Amniotic stem cell (primary cell): ENCODE measurements at places on chromosomes 7 and 10.

GRCh38 chr10:124035928-124036558, 57.4 kb downstream of the CHST15 start:
- DNase-seq, result no peak

DNA sequence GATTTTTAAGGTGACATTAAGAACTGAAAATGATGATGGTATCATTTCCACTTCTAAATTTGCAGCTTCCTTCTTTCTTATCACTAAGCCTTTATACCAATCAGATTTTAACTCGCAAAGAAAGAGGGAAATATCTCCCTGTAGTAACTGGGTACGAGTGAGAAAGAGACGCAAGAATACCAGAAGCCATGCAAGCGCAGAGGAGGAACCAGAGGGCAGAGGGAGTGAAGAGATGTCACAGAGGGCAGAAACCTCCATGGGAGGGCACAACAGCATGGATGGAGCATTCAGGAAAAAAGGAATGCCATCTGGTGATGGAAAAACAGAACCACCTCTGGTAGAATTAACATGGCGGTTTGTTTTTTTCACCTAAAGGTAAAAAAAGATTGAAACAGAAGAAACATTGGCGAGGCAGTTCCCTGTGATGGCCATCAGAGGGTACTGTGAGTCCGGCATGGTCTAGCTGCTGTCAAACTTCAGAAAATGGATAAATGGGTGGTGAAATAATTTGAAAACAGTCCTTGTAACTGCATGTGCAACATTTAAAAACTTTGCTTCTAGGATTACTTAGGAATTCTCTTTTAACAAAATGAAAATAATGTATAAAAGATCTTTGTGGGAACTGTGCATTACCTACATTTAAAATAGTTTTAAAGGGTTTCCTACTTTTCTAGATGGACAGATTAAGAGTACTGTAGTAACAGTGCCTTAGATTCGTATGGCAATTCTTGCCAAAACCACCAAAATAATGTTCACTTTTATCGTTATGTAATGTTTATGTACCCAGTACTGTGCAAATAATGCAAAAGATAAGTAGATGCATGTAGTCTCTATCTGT, 91.8 kb downstream of the ARHGAP12 start:
- no peak for DNase-seq

DNA sequence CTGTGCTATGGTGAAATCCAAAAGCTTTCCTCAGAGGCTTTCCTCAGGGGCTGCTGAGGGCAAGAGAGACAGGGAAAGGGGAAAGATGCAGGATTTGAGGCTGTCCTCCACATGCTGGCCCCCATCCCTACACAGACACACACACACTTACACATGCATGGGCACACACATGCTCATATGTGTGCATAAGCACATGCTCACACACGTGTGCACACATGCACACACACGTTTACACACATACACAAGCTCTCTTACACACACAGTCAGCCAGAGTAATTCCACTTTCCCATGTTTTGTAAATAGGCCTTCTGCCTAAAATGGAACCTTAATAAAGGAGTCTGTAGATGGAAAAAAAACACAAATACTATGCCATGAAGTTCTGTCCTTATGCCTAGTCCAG, 312.9 kb downstream of the GRID1 start:
- no peak for DNase-seq

- DNase-seq, result no peak
Observed at GRCh38 chr10:62903828-62904227, 87.7 kb upstream of the EGR2 start.

GRCh38 chr10:110857265-110858171, 14.2 kb upstream of the PDCD4 start:
- no peak for DNase-seq

DNA sequence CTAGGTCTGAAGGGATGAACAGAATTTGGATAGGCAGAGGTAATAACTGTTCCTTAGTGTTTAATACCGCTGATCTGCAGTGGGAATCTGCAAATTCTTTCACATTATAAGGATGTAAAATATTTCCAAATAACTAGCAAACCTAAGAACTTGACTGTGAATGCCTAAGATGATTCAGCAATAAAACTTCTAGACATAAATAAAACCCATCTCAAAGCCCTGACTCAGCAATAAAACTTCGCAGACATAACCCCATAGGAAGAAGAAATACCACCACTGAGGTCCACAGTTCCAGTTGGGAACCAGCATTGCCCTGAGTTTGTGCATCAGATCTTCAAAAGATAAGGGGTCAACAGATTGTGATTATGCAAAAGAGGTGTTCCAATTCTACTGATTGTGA, 354.2 kb downstream of the GFRA1 start:
- DNase-seq, result no peak

DNA sequence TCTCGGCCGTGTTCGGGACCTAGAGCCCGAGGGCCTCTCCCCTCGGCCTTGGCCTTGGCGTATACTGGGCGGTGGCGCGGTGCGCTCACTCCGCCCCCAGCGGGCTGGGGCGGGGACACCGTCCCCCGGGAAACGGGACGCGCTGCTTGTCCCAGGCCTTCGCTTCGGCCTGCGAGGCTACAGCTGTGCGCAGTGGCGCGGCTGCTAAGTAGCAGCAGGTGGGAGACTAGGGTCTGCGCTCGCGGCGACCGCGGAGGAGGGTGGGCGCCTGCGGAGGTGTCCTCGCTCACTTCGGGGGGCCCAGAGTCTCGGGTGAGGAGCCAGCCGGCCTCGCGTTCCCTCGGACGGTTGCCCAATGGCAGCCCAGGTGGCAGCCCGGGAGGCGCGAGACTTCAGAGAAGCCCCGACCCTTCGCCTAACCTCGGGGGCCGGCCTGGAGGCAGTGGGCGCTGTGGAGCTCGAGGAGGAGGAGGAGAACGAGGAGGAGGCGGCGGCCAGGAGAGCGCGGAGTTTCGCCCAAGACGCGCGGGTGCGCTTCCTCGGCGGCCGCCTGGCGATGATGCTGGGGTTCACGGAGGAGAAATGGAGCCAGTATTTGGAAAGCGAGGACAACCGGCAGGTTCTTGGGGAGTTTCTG, at the start of gene DNAH11:
Gene DNAH11, plus strand, starts transcription at position 149 of the 637 bp plus-strand sequence. Its CDS starts 207 bp downstream, at position 356.
- no peak for DNase-seq

GRCh38 chr10:130470286-130470685, 334.1 kb downstream of the GLRX3 start:
- no peak for DNase-seq

- no peak for DNase-seq
Observed at GRCh38 chr7:121505021-121505420, 108.9 kb upstream of the FAM3C start.

- DNase-seq, result no peak
Observed at GRCh38 chr7:132232406-132232805, 343.9 kb downstream of the PLXNA4 start.

DNA sequence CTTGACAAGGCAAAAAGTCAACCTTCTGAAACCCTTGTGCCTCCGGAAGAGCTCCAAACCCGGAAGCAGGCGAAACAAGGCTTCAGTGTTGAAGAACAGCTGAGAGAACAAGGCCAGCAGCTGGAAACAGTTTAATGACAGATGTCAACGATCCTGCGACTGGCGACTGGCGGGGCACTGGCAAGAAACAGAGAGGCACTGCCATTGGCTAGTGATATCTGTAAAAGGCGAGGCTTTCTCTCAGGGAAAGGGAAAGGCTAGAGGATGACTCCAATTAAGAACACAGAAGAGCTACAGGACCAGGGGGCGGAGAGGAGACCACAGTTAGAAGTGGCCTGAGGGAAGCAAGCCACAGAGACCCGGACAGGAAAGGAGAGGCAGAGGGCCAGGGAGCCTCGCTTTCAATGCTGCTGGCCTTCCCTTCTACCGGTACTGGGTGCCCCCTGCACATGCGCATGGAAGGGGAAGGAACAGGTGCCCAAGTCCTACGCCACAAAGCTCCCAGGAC, 19.4 kb downstream of the ITGB1 start:
- no peak for DNase-seq

DNA sequence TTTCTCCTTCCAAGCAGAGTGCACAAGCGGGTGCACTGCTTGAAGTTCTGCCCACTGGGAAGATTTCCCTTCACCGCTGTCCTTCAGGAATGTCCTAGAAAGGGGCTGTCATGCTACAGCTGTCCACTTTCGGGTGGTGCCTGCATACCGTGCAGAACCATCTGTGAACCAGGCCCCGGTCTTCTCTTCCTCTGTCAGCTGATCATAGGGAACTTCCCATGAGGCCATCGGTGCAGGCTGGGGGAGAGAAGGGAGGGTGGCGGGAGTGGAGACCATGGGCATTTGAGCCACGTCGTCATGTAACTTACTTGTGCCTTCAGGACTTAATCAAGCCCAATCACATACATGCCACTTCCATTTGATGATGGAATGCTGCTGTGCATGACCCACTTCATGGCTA, 111.6 kb downstream of the NKX6-2 start:
- no peak for DNase-seq

- DNase-seq, result no peak
Observed at GRCh38 chr7:152178405-152179058, 153.1 kb downstream of the GALNT11 start.

GRCh38 chr10:7424315-7424714, 13.5 kb upstream of the SFMBT2 start:
- no peak for DNase-seq

DNA sequence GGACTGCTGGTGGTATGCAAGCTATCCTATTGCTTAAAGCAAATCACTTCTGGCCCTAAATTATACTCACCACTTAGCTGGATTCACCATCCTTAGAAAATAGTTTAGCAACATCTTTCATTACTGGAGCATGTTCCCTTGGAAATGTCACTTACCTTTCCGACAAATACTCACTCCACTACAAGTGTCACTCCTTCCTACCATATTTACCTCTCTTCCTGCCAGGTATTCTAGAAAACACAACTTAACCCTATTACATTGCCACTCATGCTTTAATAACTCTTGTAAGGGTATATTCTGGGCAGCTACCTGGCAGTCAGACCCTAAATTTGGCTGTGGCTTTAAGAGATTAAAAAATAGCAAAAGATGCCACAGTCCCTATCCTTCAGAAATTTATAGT, 37.5 kb upstream of the CTNNA3 start:
- no peak for DNase-seq

GRCh38 chr7:94975336-94975735, 67.9 kb downstream of the PPP1R9A start:
- no peak for DNase-seq

GRCh38 chr7:11835260-11835659, 3.3 kb upstream of the THSD7A start:
- no peak for DNase-seq

- no peak for DNase-seq
Observed at GRCh38 chr7:151181011-151181431, 6.0 kb downstream of the ASB10 start.

DNA sequence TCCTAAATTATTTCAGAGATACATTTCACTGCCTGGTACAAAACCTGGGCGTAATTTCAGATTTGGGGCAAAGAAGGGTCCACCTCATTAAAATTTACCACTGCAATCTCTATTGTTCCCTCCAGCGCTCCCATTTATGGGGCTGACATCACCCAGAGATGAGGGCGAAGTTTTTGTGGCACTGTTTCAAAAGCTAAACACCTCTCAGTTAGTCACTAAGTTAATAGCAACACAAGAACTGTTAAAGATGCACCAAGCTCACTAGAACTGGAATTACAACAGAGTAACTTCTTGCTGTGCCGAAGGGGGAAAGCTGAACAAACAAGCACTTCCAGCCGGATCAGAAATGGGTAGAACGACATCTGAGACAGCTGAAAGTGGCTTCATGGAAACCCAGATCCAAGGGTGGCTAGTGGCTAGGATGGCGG, 179.4 kb downstream of the GATA3 start:
- no peak for DNase-seq

GRCh38 chr7:48899932-48900331, 24.4 kb upstream of the CDC14C start:
- no peak for DNase-seq

DNA sequence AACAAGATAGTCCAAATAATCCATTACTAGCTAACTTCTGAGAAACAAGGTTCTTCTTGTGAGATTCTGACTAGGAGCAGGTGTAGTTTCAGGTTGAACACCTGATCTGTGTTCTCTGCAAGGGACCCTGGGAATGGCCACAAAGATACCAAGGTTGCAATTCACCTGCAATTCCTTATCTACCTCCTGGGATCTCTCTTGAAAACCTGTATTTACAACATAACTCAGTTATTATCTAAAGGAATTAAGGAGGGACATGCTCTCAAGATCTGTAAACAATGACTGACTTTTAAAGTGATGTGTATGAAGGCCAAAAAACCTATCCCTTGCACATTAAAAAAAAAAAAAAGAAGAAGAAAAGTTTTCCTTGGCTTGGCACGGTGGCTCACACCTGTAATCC, 54.8 kb downstream of the ABLIM1 start:
- DNase-seq, result no peak

DNA sequence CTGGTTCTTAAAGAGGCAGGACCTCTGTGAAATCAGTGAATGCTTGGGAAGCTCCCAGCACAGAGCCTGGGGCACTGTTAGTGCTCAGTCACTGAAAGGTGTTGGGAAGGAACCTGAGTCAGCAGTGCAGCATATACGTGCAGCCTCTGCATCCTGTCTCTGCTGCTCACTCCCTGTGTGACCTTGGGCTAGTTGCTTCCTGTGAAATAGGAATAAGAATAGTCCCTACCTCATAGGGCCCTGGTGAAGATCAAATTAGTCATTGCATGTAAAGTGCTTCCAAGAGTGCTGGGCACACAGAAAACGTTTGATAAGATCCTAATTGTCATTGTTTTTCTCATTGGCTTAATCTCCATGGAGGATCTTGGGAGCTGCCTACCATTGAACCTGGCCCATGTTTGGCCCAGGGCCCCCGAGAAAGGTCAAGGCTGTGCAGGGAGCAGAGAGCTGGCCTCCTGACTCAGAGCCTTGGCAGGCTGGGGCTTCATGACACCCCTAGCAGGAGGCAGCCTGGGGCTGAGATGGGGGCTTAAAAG, 73.3 kb upstream of the COL13A1 start:
- DNase-seq, result no peak

- DNase-seq, result no peak
Observed at GRCh38 chr7:105122619-105123018, 108.6 kb downstream of the KMT2E start.

DNA sequence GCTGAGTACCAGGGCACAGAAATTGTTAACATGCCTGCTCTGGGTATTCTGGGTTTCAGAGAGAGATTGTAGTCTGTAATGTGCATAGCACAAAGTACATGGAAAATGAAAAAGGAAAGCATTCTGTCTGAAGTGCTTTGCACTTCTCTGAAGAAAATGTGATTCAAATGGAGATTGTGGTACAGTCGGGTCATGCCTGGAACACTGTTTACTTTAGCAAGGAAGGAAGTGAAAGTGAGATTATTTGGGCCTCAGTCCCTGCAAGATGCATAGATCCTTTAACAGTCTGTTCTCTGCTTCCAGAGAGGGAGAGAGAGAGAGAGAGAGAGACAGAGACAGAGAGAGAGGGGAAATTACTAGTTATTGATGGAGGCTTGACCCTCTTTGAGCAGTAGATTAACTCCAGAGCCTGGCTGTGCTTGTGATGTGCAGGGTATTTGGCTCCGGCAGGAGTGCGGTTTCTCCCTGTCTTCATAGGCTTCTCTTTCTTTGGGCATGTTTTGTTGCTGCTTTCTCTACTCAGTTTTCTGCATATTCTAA, 5.4 kb downstream of the VWC2 start:
- DNase-seq, result no peak

GRCh38 chr7:70587739-70588138, 544.2 kb upstream of the GALNT17 start:
- DNase-seq, result no peak
